Retina (tissue), 1 donor: ENCODE measurements at places on chromosomes 4 and X.

DNA sequence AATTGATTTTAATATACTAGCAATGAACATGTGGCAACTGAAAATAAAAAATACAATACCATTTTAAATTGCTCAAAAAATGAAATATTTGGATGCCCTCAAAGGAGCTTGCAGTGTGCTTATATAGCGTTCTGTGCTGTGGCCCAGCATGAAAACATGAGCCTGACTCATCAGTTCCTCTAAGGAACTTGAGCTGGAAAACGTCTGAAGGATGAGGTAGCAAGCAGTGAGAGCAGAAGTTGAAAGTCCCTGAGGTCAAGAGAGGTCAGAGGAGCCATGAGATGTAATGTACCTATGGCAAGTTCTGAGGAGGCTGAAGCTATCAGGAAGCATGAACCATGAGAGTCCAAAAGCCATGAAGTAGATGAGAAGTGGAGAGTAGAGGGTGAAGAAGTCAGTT lies 59.7 kb downstream of the HMGB3 start:
- no peak for DNase-seq

DNA sequence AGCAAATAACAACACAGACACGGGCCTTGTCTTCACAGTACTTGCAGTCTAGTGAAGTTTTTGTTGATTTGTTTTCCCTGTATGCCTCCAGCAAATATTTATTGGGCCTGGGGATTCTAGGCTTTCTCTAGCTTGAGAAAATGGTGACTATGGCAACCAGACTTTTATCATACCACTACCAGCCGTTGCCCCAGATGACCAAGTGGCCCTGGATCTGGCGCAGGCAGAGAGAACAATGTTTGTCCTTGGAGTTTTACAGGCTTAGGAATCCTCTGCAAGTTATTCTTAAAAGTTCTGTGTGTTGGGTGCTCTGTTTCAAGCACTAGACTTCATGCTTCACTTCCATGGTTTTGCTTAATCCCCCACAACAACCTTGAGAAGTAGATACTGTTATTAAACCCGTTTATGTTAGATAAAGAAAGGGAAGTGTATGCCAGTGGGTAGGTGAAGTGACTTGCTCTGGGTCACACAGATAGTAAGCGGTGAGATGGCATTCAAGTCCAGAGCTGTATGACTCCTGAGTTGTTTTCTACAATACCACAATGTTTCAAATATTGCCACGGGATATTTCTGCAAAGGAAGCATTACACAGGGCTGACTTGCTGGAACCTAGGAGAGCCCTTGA lies 94.6 kb downstream of the AKAP4 start:
- no peak for DNase-seq

GRCh38 chr4:113978105-113978504 lies 1.3 kb downstream of the ARSJ start:
- DNase-seq: no peak

DNA sequence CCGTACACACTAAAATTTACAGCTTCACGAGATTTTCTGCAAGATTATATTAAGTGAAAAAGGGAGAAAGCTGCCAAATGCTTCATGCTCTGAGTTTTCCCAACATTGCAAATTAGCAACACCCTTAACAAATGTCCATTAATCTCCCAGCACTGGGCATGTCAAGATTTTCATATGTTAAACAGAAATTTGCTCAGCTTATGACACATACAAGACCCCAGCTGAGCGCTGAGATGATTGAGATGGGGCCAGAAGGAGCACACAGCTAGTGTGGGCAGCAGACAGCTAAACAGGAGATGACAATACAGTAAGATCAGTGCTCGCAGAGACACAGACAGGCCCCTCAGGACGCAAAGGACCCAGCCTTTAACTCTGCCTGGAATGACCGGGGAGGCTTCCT lies 208.8 kb downstream of the STK32B start:
- no peak for DNase-seq

DNA sequence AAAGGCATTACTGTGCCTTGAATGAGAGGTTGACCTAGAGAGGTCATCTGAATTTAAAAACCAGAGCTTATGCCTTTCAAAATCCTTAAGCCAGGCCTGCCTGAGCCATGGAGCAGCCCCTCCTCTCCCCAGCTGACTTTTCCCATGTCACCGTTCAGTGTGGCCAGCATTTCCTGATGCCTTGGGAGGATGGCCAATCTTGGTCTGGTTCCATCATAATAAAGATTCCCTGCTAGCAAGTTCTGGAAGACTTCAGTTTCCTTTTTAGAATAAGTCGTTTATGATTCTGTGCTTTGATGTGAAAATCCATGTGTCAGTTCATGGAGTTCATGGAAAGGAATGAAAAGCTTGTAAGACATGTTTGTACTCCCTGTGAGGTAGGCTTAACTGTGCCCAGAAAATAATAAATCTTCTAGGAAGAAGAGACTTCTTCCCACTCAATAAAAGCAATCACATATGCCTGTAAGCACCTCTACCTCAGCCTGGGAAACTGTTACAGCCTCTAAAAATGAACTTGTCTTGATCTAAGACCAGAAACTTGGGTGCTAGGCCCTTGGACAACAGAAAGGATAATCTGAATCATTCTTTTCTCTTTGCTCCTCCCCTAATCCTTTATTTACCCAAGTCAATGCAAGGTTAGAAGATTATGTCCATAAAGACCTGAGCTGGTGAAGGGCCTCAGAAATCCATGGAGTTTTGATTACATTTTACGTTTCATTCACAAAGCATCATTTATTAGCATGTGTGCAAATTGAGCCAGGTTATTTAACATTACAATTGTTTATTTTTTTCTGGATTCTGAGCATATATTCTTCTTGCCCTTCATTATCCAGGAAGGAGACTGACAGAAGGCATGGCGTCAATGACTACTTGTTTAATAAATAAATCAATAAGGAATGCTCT lies 84.0 kb upstream of the TBC1D9 start:
- DNase-seq: no peak

- DNase-seq: no peak
Measured at GRCh38 chr4:185082561-185082960, 60.5 kb upstream of the SLC25A4 start.

DNA sequence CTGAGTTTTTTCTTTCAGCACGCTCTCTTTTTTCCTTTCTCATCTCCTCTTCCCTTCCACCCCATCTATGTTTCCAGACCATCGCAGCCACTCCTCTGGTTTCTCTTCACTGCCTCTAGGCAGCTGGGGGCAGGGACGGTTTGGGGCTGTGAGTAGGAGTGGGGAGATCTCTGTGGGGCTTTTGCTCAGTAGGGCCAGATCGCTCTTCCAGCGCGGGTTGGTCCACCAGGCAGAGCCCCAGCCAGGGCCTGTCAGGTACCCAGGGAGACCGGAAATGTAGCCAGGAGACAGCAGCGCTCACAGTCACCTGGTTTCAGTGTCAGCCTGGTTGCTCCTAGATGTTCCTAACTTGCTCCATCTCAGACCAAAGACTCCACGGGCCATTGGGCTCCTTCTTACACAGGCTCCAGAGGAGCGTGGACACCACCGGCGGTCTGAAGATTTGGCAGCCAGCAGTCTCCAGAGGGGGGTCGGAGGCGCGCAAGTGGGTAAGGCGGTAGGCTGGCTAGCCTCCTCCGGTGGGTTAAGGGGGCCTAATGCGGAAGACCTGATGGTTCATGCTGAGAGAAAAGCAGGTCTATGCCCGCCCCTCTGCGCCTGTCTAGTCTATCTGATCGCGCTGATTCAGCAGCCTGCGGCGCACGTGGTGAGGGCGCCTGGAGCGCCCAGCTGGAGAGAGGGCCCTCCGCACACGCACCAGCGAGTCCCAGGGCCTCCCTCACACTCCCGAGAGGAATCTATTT lies 1.8 kb downstream of the FGF5 start:
- peak; percentile 60 for DNase-seq

DNA sequence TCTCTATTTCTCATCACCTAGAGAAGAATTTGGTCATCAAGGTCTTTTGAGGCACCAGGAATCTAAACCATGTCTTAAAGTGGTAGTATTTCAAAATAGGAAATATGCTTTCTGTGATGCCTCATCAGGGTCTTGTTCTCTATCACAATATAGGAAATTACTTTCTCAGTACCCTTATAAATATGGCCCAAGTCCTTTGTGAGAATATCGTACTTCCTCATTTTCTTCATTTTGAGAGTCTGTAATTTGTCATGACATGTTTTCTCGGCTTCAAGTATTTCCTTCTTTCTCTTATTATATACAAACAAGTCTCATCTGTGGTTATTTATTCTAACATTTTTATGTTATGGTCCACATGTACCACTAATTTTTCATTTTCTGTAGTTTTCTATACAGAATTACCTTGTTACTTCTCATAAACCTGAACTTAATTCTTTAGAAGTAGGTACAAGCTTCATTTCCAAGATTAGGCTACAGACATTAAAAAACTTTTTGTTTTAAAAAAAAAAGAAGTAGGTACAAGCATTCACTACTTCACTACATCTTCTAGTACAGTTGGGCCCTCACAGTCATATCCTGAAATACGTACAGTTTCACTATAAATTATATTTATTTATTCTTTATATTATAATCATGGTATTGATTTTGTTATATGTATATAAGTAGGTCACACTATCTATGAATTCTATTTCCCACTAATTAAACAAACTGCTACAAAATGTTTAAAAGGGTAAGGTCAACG lies 54.4 kb downstream of the KLHL13 start:
- DNase-seq: no peak

GRCh38 chr4:159946983-159947615 lies 844.2 kb downstream of the RAPGEF2 start:
- peak; percentile 29 for DNase-seq

DNA sequence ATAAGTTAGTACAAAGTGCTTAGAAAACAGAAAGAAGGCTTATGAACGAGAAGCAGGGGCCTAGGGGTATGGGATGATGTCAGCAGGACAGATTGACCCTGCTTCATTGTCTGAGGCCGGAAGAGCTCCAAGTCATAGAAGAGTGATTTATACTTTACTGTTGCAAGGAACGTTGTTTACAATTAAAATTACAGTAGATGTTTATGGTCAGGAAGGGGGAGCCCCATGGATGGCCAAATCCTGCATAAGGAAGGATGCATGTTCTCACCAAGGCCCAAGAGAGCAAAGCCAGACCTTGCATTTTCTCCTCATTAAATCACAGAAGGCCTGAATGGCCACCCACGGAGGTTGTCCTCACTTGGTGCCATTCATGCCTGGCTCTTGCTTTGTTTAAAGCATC lies 115.3 kb downstream of the LDB2 start:
- no peak for DNase-seq

DNA sequence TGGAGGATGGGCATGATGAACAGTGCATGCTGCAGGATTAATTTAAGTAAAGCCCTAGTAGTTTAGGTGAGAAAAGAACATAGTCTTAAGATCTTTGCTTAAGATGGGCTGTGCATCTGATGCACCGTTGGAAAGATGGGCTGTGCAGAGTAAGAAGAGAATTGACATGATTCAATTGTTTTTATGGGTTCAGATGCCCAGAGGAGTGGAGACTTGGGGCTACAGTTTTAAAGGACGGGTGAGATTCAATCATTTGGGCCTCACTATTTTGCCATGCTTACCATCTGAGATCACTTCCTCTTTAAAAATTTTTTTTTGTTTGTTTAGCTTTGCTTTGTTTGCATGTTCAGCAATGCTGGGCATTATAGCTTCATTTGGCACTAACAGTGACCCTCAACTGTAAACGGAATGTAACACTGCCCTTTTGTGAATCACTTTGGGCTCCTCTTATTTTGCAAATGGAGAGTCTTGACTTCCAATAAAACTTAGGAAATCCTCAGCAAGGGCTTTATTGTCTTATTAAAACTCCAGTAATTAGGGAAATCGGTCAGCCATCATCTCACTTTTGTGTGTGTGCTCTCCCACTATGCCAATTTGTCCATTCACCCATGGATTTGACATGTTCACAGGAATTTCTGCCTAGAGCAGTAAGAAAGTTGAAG lies 216.1 kb upstream of the TLL1 start:
- DNase-seq: peak; percentile 75

DNA sequence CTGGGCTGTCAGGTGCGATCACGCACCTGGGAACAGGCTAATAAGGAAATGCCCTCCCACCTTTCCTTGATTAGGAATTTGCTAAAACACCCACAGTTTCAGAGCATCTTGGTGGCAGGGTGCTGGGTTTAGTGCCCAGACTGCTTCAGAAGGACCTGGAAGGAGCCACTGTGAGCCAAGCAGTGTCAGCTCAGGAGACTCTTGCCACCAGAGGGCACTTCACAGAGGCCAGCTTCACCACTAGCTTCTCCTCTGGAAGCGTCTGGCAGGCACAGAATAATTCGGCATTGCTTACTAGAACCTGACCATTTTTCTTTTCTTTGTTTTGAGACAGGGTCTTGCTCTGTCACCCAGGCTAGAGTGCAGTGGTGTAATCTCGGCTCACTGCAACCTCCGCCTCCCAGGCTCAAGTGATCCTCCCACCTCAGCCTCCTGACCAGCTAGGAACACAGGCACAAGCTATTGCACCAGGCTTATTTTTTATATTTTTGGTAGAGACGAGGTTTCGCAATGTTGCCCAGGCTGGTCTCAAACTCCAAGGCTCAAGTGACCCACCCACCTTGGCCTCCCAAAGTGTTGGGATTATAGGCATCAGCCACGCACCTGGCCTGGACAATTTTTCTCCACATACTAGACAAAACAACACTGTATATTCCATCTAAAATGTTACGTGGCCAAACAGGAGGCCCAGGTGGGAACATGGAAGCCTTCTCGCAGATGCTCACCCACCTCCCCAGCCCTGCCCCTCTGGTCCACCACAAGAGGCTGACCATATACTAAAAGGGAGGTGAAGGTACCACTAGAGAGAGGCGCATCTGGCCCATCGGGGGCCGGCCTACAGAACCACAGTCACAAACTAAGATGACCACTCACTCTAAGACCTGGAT lies 14.1 kb downstream of the NOP14 start:
- DNase-seq: no peak

- peak; percentile 25 for DNase-seq
Measured at GRCh38 chr4:2714061-2714770, 41.9 kb downstream of the TNIP2 start.

- peak; percentile 33 for DNase-seq
Measured at GRCh38 chr4:12729384-12729783, 754.8 kb downstream of the RAB28 start.

DNA sequence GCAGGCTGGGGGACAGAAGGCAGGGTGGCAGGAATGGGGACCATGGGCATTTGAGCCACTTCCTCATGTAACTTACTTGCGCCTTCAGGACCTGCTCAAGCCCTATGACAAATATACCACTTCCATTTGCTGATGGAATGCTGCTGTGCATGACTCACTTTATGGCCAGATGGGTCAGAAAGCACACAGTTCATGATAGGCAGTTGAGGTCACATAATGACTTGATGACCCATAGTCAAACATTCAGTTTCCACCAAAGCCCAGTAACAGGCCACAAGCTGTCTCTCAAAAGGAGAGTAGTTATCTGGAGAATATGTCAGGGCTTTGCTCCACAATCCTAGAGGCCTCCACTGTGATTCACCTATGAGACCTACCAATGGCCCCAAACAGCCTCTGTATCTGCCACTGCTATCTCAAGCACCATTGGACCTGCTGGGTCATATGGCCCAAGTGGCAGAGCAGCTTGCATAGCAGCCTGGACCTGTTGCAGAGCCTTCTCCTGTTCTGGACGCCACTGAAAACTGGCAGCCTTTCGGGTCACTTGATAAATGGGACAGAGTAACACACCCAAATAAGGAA lies 5.3 kb upstream of the PAPSS1 start:
- DNase-seq: no peak

DNA sequence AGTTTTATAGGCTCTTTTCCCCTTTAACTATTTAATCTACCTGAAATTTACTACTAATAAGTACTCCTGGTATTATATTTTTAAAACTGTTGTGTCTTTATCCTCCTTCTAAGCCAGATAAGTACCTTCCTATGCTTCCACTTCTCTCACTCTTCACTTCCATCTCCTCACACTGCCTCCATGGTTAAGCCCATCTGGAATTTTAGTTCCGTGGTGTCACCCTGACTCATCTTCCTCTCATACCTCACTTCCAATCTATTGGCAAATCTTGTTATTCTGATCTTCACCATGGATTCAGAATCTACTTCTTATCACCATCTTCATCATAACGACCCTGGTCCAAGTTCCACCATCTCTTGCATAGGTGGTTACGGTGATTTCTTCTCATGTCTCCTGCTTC lies 32.7 kb upstream of the DAPP1 start:
- no peak for DNase-seq
